ENCODE measurements at places on chromosomes 5 and 9. TPM values are rescaled to one million over a fixed set of nuclear protein-coding genes. Genes with fewer than 3 reads are reported as not detected.

KIF27 gene
- total RNA-seq = 4.1 TPM

CATSPER3 gene
- total RNA-seq = 0.33 TPM

N4BP3 gene
- not detected for total RNA-seq

- peak; percentile 75 for DNase-seq
These were observed 8.9 kb downstream of the ZER1 start for GRCh38 chr9:128762671-128763449.
